ENCODE measurements at places on chromosomes 7 and 10.

- DNase-seq: no peak
These were observed 8.2 kb downstream of the MTG1 start for GRCh38 chr10:133401981-133402725.

DNA sequence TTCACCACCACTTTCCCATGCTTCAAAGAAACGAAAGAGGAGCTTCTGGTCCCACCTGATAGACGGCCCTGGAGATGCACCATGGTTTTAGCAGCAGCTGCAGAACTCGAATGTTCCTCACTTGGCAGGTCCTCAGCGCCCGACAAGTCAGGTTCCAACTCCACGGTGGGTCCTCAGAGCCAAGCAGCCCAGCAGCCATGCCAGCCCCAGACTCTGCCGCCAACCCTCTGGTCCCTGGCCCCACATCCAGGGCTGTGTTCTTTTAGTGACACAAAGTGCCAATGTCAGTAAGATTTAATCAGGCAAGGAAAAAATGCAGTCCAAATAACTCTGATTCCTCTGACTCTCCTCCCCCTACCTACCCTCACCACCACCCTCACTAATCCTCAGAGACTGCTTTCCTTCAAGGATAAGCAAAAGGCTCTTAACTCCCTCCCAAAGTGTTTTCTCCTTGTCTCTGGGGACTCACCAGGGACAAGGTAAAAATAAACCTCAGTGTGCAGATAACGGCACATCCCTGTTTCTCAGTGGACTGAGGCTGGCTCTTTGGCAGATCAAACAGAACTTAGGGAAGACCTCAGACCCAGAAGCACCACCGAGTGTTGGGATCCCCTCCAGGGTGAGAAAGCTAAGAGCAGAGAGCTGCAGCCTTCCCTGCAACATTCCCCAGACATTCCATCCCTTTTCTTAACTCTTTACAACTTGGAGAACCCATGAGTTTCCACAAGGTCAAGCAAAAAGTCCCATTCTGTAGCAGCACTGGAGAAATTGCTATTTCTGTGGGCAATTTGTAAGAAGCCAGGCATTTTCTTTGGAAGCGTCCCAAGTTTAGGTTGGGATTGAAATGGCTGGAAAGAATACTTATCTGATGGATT, 358.9 kb downstream of the FRMD4A start:
- DNase-seq: no peak

DNA sequence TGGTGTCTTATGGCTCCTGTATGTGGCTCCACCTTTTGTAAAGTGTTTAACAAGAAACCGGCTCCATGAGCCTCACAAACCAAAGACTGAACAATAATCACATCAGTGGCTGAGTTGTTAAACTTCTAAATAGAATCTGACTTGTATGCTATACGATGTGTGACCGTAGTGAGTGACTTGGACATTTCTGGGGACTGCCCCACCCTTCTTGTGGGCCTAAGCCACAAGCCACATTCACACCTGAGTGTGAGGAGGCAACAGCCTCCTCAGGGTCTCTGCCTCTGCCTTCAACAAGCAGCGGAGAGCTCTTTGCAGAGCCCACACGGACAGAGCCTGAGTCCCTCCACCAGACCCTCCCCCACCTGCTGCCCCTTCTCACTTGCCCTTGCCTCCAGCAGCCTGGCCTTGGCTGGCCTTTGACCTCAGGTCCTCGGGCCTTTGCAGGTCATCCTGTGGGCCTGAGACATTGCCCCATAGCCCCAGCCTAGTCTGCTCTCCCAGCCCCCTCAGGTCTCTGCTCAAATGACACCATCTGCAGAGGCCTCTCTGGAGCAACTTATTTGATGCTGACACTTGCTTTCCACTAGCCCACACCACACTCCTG, 156.8 kb upstream of the TNS3 start:
- no peak for DNase-seq

DNA sequence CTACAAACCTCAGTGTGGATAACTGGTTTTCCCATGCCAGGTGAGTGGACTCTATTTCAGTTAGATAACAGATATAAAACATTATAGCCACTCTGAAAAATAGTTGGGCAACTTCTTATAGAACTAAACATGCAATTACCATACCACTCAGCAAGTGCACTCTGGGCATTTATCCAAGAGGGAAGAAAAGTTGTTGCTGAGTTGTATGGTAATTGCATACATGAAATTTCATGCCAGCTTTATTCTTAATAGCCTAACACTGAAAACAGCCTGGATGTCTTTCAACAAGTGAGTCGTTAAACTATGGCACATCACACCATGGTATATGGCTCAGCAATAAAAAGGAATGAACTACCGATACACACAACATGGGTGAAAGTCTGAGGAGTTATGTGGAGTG, 10.6 kb upstream of the UPP1 start:
- DNase-seq: no peak

GRCh38 chr10:132706701-132707100, 79.2 kb downstream of the NKX6-2 start:
- DNase-seq: no peak

DNA sequence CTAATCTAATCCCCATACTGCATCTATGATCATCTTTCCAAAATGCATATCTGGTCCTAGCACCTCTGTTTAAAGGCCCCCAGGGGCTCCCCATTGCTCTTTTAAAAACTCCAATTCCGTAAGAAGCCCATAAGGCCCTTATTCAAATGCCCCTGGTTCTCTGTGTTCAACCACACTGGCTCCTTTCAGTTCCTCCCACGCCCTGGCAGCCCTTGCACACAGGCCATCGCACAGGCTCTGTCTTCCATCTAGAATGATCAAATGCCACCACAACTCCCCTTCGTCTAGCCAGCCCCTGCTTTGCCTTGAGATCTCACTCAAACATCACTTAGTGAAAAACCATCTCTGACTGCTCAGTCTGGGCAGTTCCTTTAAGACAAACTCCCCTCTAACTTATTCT, 112.9 kb upstream of the LYZL2 start:
- no peak for DNase-seq

DNA sequence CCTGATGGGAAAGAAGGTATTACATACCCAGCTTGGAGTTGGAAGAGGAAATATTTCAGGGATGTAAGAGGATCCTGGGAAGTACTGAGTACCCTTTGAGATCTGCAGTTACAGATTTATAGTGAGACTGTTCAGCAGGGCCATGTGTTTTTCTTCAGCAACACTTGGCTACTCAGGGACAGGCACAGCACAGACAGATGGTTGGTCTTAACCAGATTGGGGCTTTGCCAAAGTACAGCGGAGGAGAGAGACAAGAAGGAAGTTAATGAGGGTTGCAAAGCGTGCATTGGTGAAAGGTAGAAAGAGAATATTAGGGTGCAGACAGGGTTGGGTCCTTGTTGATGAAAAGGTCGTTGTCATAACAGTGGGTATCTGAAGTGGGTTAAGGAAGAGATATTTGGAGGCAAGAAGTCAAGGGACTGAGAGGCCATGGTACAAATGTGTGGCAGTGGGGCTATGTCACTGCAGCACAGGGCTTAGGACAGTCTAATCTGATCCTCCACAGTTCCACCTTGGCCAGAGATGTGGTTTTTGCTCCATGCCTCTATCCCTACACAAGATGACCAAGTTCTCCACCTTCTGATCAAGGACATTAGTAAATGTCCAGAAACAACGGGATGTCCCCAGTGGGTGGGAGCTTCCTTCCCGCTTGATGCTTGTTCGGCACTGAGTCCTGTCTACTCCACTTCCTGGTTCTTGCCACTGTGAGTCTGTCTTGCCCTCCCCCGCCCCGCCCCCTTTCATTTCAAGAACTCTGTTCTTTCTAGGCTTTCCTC, 18.9 kb upstream of the DNAJC1 start:
- DNase-seq: no peak

GRCh38 chr10:124210263-124210662, 116.9 kb upstream of the CHST15 start:
- no peak for DNase-seq

GRCh38 chr10:36872702-36873393, 252.6 kb upstream of the ANKRD30A start:
- DNase-seq: no peak

DNA sequence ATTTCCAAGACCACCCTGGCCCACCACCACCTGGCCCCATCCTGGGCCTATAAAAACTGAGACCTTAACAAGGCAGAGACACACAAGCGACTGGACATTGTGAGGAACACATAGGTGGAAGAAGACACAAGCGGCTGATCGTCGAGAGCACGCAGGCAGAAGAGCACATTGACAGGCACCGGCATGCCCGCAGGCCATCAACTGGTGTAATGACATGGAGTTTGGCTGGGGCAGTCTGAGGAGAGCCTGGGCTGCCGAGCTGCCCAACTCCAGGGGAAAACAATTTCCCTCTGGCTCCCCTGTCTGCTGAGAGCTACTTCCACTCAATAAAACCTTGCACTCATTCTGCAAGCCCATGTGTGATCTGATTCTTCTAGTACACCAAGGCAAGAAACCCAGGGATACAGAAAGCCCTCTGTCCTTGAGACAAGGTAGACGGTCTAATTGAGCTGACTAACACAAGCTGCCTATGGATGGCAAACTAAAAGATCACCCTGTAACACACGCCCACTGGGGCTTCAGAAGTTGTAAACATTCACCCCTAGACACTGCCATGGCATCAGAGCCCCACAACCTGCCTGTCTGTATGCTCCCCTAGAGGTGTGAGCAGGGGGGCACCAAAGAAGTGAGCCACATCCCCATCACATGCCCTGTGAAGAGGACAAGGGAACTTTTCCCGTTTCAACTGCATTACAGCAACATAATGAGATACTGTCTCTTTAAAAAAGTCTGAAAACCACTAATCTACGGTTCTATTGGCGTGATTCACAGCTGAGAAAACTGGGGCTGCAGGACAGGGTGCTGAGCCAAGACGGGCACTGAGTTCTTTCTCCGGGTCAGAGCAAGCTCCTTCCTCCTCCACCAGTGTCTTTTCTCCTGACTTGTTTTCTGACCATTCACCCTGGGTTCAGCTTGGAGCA, 18.5 kb upstream of the TNS3 start:
- no peak for DNase-seq

DNA sequence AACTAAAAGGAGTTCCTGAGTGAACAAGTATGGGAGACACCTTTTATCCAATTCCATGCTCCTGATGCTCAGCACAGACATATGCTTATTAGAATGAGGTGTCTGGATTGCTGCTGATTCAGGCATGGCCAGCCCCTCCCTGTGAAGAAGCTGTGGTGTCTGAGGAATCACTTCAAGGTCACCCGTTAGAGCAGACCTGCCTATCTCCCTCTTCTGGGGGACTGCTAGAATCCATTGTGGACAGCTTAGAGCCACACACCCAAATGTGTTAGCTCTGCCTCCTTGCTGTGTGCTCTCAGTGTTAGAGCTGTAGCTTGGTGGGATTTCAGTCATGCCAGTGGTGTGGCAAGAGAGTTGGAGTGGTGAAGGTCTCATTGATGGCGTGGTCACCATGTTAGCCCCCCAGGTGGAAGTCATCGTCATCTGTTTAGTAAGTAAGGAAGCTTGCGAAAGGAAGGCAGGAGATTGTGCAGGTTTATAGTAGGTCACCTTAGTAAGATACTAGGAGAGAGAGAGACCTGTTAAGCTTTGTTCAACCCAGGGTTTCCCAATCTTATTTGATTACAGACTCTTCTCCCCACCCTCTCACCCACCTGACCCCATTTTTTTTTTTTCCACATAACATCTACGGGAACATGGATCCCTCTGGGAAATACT, 12.8 kb downstream of the PRXL2A start:
- no peak for DNase-seq

DNA sequence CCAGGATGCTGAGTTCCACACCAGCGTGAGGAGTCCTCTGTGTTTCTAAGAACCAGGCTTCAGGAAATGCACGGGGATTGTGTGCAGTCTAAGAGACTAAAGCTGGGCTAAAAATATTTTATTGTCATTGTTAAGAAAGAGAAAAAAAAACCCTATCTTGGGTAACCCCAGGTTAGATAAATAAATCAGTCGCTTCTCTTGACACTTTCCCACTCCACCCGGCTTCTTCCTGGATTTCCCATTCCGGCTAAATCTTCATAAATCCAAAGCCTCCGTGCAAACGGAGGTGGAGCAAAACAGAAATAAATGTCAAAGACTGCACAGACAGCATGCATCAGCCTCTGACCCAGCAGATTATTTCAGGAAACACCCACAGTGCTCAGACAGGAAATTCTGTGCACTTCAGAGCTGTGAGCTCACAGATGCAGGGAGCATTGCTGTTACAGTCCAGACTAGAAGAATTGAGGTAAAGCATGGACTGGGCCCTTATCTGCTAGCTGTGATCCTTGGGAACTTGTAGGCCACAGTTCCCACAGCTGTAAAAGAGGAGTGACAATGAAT, 44.8 kb upstream of the GRID1 start:
- no peak for DNase-seq

- DNase-seq: no peak
These were observed 32.0 kb upstream of the PSAP start for GRCh38 chr10:71882813-71883659.

- DNase-seq: no peak
These were observed 16.0 kb downstream of the HIF1AN start for GRCh38 chr10:100551738-100552137.

GRCh38 chr10:3196958-3197347, 24.4 kb upstream of the PITRM1 start:
- DNase-seq: no peak

DNA sequence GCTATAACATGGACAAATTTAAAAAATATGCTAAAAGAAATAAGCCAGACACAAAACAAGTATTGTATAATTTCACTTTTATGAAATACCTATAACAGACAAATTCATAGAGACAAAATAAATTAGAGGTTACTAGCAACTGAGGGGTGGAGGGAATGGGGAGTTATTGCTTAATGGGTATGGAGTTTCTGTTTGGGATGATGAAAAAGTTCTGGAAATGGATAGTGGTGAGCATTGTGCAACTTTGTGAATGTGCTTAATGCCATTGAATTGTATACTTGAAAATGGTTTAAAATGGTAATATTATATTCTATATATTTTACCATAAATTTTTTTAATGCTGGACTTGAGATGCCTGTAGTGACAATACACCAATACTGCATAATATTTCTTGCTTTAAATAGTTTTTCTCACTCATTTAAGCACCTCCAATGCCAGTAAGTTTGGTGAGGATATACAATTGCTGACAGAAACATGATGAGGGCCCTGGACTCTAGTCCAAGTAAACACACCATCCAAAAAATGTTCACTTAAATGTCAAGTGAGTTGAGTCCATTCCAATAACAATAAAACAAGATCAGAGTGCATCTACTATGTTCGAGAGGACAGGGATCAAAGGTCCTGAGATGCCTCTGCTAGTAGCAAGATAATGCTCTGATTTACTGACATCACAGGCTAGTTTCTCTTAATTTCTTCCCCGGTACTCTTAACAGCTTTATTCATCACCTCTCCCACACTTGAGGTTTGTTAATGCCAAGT, 71.9 kb downstream of the NT5C2 start:
- DNase-seq: no peak

DNA sequence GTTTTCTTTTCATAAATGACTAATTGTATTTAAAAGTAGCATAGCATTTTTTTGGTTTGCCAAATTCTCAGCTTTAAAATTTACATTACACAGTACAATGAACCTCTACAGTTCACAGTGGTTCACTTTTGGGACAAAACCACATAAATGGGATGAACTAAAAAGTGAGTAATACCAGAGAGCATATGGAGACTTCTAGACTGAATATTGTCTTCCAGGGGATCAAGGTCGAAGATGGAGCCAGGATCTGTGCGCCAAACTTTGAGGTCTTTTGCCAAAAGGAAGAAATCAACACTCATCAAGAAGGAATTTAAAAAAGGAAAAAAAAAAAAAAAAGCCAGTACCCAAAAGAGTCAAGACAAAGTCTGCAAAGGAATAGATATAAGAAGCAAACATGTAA, 87.5 kb downstream of the NEBL start:
- no peak for DNase-seq

GRCh38 chr10:110533149-110533548, 34.3 kb upstream of the SMC3 start:
- DNase-seq: no peak

- no peak for DNase-seq
These were observed 380.7 kb upstream of the PFKP start for GRCh38 chr10:2686691-2687090.

GRCh38 chr10:77667426-77668324, 30.1 kb upstream of the KCNMA1 start:
- DNase-seq: no peak

All from NCI-H187 (cell line).